ENCODE measurements at places on chromosomes 7 and 10.

DNA sequence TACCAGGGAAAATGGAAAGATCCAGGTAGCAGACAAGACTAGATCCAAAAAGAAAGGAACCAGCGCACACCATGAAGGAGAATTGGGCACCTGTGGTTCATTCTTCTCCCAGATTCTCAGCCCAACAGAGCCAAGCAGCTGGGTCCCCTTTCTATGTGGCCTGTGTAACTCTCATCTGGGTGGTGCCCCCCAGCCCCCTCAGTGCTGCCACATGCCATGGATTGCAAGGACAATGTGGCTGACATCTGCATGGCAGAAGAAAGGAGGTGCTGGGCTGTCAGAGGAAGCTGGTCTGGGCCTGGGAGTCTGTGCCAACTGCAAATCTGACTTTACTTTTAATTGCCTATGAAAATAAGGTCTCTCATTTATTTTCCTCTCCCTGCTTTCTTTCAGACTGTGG is 21.4 kb downstream of the PRSS2 start:
- no peak for DNase-seq

- no peak for DNase-seq
Observed at GRCh38 chr10:79250259-79250658, 97.0 kb upstream of the PPIF start.

DNA sequence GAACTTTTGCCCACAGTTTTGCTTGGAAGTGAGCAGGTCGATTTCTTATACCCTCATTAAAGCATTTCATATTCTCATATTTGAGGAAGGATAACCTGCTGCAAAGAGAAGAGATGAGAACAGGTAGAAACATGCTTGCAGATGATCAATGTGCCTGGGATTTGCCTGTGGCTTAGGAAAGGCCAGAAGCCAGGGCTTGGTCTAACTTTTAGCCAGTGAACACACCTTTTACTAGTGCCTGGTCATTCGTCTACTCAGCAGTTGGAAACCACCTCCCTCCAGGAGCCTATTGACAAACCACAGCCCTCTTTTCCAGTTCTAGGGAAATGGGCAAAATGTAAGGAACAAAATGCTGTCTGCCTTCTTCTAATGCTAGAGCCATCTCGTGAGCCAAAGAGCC is 518.3 kb downstream of the ADRA2A start:
- no peak for DNase-seq

DNA sequence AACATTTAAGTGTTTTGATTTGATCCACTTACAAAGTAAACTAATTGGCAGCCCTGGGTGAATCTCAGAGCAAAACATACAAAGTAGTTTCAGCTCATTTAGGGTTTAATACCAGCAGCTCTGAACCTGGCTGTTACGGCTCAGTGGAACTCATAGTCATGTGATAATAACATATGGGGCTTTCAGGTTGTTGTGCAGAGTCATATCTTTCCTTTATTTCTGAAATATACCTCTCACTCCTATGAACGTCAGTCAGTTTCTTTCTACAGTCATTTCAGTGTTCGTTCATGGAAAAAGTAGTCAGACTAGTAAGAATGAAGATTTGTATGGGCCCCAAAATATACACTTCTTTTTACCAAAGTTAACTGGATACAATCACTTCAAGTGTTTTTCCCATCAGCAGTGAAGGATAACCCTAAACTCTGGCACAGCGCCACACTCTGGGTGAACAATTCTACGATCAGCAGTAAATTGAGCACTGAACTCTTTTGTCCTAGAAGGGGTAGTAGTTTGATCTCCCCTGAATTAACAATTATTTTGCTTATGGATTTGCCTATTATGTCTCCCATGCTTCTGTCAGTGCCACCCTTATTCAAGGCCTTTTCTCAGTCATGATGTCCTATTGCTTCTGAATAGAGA is 218.6 kb downstream of the THSD7A start:
- DNase-seq: no peak

DNA sequence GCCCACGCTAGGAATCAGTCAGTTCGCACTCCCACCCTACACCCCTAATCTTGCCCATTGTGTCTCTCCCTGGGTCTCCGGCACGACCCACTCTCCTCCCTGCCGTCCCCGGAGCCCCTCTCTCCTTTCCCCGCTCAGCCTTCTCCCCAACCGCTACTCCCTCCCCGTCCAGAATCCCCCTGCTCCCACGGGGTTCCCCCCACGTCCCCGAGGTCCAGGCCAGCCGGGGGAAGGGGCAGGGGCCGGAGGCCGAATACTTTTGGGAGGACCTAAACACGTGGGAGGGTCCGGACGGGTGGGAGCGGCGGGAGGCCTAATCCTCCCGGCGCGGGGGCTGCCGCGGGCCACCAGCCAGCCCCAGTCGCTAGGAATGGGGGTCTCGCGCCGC is 560 bp downstream of the RARRES2 start:
- no peak for DNase-seq

GRCh38 chr10:124619195-124619594 is 125.0 kb downstream of the FAM53B start:
- DNase-seq: no peak

GRCh38 chr10:96784253-96784652 is 47.8 kb upstream of the LCOR start:
- DNase-seq: no peak

GRCh38 chr7:77531038-77531437 is 6.1 kb upstream of the PTPN12 start:
- DNase-seq: no peak

DNA sequence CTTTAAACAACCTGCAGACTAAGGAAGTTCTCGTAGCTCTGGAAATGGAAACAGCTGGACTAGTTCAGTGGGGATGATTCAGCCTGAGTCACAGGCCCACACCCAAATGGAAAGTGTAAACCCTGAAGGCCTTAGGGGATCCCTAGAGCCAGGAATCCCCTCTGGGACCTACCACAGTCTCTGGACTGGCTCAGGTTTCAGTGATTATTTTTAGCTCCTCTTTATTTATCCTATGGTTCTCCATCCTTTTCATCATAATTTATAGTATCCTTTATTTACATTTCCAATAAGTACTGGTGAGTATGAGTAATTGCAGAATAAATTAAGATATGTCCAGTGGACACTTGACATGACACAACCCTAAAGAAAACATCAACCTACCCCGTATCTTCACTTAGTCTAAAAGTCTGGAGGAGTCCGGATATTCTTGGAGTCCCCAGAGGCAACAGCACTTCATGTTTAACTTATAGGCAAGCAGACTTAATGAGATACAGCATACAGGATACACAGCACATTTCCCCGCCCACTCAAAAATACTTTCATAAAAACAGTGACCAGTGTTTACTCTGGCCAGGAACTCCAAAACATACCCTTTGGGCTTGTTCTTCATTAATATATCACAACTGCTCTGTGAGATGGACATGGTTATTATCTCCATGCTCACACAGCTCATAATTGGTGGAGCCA is 28.4 kb upstream of the SEMA3E start:
- peak; percentile 81 for DNase-seq

DNA sequence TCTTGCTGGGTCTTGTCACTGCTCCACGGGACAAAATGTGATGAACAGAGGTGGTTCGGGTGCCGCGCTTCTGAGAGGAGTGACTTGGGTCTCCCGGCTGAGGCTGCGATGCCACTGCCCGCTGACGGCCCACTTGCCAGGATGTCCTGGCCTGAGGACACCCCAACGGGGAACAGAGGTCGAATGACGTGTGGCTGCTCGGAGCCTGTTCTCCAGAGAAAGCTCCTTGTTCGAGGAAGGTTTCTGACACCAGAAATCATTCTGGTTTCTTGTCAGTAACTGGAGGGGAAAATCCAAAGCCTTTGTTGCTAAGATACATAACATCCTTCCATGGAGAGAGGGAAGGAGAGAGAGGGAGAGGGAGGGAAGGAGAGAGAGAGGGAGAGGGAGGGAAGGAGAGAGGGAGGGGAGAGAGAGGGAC is 236.4 kb downstream of the WDR37 start:
- DNase-seq: no peak

- no peak for DNase-seq
Observed at GRCh38 chr10:61744469-61744868, 81.7 kb downstream of the CABCOCO1 start.

DNA sequence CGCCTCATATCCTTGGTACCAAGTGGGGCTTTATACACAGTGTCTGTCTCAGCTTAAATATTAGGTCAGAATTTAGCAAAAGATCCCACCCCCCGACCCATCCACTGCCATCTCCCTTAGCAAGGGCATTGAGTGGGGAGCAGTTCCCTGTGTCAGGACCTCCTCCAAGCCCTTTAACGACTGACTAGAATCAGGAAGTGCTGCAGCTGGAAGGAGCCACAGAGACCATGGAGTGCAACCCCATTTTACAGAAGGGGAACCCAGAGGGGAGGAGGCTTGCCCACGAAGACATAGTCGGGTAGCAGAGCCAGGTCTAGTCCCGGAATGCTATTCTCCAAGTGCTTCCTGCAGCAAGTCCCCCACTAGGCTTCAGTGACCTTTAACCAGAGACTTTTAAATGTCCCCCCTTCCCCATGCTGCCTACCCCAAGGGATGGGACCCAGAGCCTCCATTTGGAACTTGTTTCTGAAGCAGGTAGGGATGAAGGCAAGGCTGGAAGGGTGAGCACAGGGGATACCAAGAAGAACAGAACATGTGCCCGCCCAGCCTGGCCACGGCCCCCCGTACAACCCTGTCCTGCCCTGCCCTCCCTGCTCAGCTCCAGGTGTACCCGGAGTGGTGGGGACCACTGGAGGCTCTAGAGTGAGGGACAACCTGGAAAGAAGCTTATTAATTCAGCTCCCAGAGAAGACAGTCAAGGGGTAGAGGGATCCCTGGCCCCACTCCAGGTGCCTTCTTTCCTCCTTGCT is 41.3 kb downstream of the C10orf105 start:
- no peak for DNase-seq

DNA sequence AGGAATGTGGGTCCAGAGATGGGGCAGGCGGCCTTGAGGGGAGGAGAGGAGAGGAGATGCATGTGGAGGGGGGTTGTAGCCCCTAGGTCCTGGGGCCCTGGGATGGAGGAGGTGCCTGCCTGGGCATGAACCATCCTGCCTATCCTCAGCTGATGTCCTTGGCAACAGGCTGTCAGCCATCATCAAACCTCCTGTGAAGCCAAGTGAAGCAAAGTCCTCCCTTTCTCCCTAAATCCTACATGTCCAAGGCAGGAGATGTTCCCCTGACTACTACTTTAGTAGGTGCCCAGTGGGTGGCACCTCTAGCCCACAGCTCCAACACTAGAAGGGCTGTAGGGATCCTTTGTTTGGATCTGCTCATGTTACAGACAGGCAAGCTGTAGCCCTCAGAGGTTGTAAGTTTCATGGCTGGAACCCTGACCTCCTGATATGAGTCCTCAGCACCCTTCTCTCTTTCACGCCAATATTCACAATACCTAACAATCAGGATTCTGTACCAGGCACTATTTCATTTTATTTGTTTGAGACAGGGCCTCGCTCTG is 66.6 kb upstream of the SYPL1 start:
- peak; percentile 88 for DNase-seq

- no peak for DNase-seq
Observed at GRCh38 chr7:99669782-99670181, 10.0 kb downstream of the CYP3A5 start.

DNA sequence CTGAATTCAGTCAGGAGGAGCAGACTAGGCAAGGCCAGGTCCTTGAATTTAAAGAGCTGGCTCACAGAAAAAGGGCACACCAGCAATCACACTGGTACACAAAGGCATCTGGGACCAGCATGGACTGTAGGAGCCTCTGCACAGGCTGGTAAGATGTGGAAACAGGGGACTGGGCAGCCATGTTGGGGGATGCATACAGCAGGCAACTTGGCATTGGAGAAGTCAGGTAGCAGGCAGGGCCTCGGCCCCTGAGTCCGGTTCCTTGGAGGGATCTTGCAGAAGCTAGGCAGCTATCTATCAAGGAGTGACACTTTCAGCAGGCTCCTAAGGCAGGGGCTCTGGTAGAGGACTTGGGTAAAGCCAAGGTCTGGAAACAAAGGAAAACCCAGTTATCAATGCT is 376.3 kb upstream of the BMPER start:
- no peak for DNase-seq
